ENCODE measurements at places on chromosomes 5 and 9. TPM values are rescaled to one million over a fixed set of nuclear protein-coding genes. Genes with fewer than 3 reads are reported as not detected.

PPP3R2 gene
- polyA plus RNA-seq = not detected

BSPRY gene
- polyA plus RNA-seq = 0.42 TPM

SLC6A18 gene
- not detected for polyA plus RNA-seq

PARP8 gene
- polyA plus RNA-seq = 7.7 TPM

CATSPER3 gene
- polyA plus RNA-seq = 0.57 TPM

SPEF2 gene
- 5.1 TPM for polyA plus RNA-seq

CCDC152 gene
- polyA plus RNA-seq = 4.8 TPM

PGM5 gene
- 49.9 TPM for polyA plus RNA-seq

CCL19 gene
- not detected for polyA plus RNA-seq

MEGF9 gene
- 6.3 TPM for polyA plus RNA-seq

ADAMTS19 gene
- 15.8 TPM for polyA plus RNA-seq

HK3 gene
- 1.2 TPM for polyA plus RNA-seq

GRIA1 gene
- 1.00 TPM for polyA plus RNA-seq

SPATA31D4 gene
- polyA plus RNA-seq = not detected

SEMA5A gene
- 45.3 TPM for polyA plus RNA-seq

TAL2 gene
- 27.8 TPM for polyA plus RNA-seq

ADAMTS13 gene
- polyA plus RNA-seq = 5.5 TPM

ECSCR gene
- polyA plus RNA-seq = 30.9 TPM

IRGM gene
- 0.29 TPM for polyA plus RNA-seq
